ENCODE measurements at places on chromosomes 11 and 22.

DNA sequence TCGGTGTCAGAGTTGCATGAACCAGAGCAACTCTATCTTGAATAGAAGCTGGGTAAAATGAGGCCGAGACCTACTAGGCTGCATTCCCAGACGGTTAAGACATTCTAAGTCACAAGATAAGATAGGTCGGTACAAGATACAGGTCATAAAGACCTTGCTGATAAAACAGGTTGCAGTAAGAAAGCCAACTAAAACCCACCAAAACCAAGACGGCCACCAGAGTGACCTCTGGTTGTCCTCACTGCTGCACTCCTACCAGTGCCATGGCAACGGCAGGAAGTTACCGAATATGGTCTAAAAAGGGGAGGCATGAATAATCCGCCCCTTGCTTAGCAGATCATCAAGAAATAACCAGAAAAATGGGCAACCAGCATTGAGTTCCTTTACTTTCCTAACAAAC, 2.4 kb upstream of the KAT5 start:
- peak; percentile 83 for DNase-seq

DNA sequence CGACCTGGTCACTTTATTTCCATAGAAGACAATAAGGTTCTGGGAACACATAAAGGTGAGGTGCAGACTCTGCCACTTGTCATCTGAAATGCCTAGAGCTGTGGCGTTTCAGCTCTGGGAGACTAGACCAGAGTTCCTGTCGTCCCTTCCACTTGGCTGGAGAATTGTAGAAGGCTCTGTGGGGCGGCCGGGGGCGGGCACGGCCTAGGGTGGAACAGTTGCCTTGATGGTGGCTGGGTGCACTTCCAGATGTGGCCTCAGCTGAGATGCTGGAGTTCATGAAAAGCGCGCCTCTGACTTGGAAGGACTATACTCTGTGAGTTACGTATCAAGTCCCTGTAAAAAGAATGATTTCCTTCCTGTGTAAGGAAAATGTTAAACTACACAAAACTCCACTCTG, 16.8 kb downstream of the TRMU start:
- DNase-seq: no peak

DNA sequence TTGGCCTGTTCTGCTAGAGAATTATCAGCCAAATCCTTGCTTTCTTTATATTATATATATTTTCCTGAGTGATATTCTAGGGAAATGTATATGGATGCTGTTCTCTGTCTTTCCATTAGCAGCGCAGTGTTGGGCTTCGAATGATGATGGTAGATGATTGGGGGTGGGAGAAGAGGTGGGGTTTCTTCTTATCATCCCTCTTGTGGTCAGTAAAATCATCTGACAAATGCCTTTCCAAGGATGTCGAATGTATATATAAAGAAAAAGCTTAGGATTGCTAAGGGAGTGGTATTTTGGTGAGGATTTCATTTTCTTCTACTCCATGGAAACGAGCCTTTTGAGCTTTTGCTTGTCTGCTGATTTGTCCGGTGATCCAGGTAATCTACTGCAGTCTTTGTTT, 48.9 kb downstream of the ARHGEF12 start:
- DNase-seq: peak; percentile 74

DNA sequence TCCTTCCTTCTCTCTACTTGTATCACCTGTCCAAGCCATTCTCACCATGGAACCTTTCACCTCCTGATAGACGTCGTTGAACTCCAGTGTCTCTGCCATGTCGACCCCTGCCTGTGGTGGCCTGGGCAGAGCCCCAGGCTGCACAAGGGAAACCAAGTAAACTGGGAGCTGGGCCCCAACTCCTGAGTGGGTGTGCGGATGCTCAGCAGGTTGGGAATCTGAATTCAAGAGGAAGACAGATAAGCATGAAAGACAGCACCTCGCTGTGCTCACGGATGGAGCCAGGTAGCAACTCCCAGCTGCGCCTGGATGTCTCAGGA, 709 bp downstream of the SSRP1 start:
- no peak for DNase-seq

DNA sequence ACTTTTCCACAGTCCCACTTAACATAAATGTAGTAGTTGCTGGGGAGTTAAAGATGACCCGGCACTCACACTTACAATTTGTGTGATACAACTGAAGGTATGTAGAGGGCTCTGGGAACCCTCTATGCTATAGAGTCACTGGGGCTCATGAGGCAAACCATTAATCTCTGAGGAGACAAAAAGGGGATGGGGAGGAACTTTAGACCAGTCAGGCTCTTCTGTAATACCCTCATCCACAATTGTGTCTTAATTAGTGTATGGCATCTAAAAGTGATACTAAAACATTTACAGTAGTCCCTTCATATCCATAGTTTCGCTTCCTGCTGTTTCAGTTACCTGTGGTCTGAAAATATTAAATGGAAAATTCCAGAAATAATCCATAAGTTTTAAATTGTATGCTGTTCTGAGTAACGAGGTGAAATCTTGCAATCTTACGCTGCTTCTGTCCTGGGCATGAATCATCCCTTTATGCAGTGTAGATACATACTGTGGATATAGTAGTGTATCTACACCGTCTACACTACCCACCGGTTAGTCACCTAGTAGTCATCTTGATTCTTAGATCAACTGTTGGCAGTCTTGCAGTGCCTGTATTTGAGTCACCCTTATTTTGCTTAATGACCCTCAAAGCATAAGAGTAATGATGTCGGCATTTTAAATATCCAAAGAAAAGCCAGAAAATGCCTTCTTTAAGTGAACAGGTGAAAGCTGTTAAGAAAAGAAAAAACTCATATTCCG, 12.2 kb downstream of the CBL start:
- peak; percentile 95 for DNase-seq

GRCh38 chr11:119361056-119361787, 14.7 kb upstream of the MFRP start:
- peak; percentile 97 for DNase-seq

DNA sequence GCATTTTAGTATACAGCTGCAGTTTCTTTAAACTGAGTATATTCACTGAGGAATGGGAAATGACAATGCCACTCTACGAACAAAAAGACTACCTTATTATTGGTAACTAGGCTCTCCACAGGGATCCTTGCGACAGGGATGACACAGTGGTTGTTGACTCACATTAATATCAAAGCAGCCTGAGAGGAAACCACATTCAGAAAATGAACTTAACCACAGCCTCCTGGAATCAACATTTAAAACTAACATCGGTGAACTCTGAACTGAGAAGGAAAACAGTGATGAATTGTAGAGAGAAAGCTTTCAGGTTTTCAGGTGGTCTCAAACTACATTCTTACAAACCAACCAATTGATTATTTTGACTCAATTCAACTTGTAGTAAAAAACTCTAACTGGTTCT, 90.3 kb upstream of the MTMR2 start:
- DNase-seq: peak; percentile 74

Measured in amniotic epithelial cell (primary cell).